ENCODE measurements at places on chromosomes 7 and 10. TPM values are rescaled to one million over a fixed set of nuclear protein-coding genes. Genes with fewer than 3 reads are reported as not detected.

ADCYAP1R1 gene
- total RNA-seq = 5.0 TPM

DNA sequence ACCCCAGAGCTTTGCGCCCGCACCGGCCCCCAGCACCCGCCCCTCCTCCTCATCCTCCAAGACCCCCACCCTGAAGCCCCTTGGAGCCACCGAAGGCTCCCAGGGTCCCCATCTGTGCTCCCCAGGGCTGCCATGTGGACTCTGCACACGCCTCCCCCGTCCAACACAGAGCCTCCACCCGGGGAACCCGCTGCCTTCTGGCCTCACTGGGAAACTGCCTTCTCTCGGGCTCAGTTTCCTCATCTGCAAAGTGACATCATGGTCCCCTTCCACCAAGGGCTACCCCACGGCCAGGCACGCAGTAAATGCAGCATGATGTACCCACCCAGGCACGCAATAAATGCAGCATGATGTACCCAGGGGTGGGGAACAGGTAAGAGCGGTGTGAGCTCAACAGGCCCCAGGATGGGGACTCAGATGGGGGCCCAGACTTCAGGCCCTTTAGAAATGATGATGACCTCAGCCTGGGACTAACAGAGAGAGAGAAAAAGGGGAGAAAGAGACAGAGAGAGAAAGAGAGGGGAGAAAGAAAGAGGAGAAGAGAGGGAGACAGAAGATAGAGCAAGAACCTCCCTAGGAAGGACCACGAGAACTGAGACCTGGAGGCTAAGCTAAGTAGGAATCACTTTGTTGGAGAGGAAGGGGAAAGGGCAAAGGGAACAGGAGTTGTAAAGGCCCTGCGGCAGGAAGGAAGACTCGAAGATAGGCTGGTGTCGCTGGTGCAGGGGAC is 2.5 kb upstream of the MICALL2 start:
- H3K36me3 ChIP-seq = no peaks in the 10 kb centered on the region
- DNase-seq = no peak
- H3K27ac ChIP-seq = no peak overlapping the region
- no peak overlapping the region for H3K4me3 ChIP-seq

- no peak overlapping the region for H3K4me3 ChIP-seq
- H3K4me1 ChIP-seq = no peaks in the 10 kb centered on the region
- DNase-seq = no peak
- no peak overlapping the region for H3K27ac ChIP-seq
These were observed 400.9 kb downstream of the SUGCT start for GRCh38 chr7:40535678-40536077.

DNA sequence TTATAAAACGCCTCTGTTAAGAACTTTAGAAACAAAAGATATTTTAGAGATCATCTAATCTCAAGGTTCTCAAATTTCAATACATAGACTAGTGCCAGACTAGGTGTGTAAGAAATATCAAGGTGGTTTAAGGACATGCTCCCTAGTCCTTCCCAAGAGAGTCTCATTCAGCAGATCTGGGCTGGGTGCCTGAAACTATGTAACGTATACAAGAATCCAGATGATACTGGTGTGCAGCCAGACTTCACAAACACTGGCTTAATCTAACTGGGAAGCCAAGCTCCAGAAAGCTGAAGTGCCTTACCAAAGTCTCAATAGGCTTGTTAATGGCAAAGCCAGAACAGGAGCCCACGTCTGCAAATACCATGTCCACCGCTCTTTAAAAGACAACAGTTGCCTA is 105.0 kb upstream of the AMPH start:
- no peaks in the 10 kb centered on the region for H3K4me1 ChIP-seq
- no peak overlapping the region for H3K4me3 ChIP-seq
- no peaks in the 10 kb centered on the region for H3K27me3 ChIP-seq
- DNase-seq = no peak

DNA sequence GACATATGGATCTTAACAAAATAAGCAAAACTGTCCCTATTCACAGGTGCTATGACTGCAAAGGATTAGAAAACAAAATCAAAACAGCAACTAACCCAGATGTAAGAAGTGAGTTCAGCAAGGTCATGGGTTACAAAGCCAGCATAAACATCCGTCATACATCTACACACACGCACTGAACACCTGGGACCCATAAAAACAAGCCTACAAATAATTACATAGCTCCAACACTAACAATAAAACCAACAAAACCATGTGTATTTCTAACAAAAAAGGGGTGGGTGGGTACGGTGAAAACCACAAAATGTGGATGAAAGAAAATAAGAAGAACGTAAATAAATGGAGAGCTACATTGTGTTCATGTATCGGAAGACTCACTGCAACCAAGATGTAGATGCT is 256.8 kb downstream of the ELFN1 start:
- no peaks in the 10 kb centered on the region for H3K4me1 ChIP-seq
- no peaks in the 10 kb centered on the region for H3K36me3 ChIP-seq

GRCh38 chr10:98474628-98475027 is 27.9 kb upstream of the HPS1 start:
- H3K36me3 ChIP-seq = no peaks in the 10 kb centered on the region
- H3K27ac ChIP-seq = no peak overlapping the region
- peaks cover 2% of the 10 kb centered on the region for H3K4me1 ChIP-seq
- DNase-seq = no peak

GRCh38 chr10:127021801-127022200 is 116.6 kb downstream of the DOCK1 start:
- DNase-seq = no peak
- no peak overlapping the region for H3K27ac ChIP-seq
- H3K36me3 ChIP-seq = no peaks in the 10 kb centered on the region
- no peaks in the 10 kb centered on the region for H3K27me3 ChIP-seq
- no peak overlapping the region for H3K4me3 ChIP-seq

Measured in ovary (tissue), 10 donors.